ENCODE measurements at places on chromosomes 2 and 18.

DNA sequence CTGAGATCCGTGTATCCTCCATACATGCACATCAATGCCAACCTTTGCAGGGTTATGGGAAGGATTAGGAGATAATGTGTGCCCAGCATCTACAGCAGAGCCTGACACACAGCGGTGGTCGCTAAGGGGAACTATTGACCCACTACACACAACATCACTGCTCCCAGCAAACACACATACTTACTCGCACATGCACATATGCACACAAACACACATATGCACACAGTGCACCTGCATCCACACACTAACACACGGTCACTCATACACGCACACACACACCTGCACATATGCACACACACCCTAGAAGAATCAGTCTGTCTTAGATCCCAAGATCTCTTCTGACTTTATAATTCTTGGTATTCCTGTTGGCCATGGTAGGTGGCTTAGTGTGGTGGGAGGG is 118.3 kb downstream of the GYPC start:
- DNase-seq, result no peak

DNA sequence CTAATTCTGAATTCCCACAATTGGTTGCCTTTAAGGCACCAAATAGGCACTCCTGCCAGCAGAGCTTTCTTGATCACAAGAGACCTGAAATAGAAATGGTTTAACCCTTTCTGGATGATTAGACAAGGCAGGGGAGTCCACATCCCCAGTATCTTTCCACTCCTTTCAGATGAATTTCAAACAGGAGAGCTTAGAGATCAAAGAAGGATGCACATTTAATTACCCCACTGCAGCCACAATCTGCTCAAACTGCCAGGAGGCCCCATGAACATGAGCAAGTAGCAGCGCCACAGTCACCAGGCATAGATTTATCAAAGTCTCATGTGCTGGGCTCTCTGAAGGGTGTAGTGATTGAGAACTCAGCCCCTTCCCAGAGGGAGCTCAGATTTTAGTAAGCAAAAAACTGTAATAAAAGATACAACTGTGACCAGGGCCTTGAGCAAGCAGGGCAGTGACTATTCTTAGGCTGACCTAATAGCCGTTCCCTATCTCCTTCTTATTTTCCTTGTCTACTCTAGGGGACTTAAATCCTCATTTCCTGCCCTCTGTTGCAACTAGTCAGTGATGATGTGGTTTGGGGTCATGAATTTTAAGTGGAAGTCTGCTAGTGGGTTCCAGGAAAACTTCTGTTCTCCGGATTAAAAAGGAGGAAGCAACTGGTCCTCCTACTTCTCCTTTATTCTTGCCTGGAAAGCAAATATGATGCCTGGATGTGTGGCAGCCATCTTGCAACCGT is 53.7 kb downstream of the SLC4A3 start:
- no peak for DNase-seq

DNA sequence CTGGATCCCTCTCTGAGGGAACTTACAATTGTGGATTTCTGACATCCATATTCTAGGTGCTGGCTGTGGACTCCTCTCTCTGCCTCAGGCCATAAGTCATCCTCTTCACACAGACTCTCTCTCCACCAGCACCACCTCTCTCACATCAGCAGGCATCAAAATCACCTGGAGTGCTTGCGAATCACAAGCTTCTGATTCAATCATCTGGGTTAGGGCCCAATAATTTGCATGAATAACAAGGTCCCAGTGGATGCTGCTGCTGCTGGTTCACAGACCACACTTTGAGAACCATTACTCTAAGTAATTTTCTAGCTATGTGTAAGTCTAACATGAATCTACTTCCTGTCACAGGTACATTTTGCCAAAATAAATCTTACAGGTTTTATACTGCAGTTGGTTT is 214.9 kb downstream of the DSEL start:
- DNase-seq, result no peak

DNA sequence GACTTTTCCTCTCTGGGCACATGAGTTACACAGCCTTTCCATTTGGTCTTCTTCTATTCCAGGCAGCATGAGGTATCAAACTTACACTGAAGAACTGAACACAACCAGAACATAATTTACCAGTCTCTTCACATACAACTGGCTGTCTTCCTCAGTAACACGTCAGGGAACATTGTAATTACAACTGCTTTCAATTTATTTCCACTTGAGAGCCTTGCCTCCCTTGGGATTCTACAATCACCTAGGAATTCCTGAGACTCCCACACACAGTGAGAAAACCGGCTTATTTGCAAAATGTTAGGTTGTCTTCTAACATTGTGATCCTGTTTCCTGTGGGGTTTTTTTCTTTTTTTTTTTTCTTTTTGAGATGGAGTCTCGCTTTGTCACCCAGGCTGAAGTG is 149.9 kb downstream of the TMX3 start:
- no peak for DNase-seq

- DNase-seq, result no peak
These were observed 98.7 kb upstream of the ST3GAL5 start for GRCh38 chr2:85987266-85988174.

- DNase-seq, result no peak
These were observed 267.4 kb upstream of the CHAC2 start for GRCh38 chr2:53500181-53500580.

Data from activated CD4-positive, alpha-beta T cell treated with anti-CD3 and anti-CD28 coated beads for 4 hours (primary cell).